Dermis microvascular lymphatic vessel endothelial cell (primary cell): ENCODE measurements at places on chromosomes 2 and 18. TPM values are rescaled to one million over a fixed set of nuclear protein-coding genes. Genes with fewer than 3 reads are reported as not detected.

DNA sequence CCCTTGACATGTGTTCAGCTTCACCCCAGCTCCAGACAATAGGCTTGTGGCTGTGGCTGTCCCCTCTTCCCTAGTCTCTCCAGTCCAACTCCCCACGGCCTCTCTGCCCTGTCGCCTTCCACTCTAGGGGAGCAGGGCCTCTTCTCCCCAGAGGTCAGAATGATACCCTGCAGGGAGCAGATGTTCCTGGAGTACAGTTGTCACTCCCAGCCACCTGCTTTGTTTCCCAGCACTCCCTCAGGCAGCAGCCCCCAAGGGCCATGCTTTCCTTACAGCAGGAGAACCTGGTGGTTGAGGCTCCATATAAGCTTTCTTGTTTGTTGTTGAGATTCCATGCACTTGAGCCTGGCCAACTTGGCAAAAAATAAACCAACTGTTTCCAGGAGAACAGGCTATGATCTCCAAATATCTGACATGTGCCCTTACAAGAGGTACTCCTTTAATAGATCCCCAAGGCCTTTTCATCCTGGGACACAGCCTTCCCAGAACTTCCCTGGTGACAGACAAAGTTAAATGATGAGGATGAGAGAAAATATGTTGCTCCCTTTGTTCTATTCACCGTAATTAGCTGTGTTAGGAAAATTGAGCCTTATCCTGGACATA, 45.1 kb downstream of the DPYSL5 start:
- DNase-seq, result no peak

Gene KCNF1
- 3.6 and 8.5 TPM in 2 replicates for total RNA-seq

GRCh38 chr2:64374686-64375085, 79.3 kb upstream of the LGALSL start:
- DNase-seq, result no peak

GRCh38 chr2:65122313-65122712, 7.6 kb downstream of the RAB1A start:
- DNase-seq, result no peak

DNA sequence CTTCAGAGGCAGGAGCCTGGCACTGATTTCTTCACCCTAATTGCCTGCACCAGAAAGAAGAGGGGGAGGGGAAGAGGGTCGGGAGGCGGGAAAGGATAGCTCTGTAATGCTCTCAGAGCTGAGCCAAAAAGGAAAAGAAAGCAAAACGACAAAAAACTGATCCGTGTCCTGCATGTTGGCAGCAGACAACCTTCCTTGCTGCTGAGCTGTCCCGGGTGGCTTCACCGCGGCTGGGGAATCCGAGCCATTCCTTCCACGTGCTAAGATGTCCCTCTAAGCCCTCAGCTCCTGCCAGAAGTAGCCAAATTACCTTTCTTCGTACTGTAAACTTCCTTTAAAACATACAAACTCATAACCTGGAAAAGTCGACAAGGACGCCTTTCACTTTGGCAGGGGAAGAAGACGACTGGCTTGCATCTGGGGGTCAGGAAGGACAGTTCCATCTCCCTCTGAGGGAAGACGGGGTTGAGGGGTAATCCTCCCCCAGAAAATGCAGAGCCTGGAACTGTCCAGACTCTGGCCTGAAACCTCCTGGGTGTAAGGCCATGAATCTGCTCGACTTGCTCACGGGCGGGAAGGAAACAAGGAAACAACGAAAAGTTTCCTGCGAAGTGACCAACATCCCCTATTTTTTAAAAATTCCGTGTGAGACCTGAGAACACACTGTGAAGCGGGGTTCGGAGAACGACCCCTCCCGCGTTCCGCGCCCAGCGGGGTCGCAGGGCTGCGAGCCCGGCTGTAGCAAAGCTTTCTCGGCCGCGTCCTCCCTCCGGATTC, 7.7 kb downstream of the OTX1 start:
- no peak for DNase-seq

Gene ABCG8
- total RNA-seq, result not detected in 2 replicates
